ENCODE measurements at places on chromosomes 1 and 21. TPM values are rescaled to one million over a fixed set of nuclear protein-coding genes. Genes with fewer than 3 reads are reported as not detected.

ADAMTS5 gene
- not detected for total RNA-seq

PLA2G2F gene
- not detected for total RNA-seq

RYR2 gene
- 0.40 TPM for total RNA-seq

PRR9 gene
- total RNA-seq: 2.0 TPM

SCAMP3 gene
- 158 TPM for total RNA-seq

SELP gene
- not detected for total RNA-seq

MROH9 gene
- total RNA-seq: not detected

ADORA1 gene
- total RNA-seq: 6.2 TPM

AGPAT3 gene
- 60.2 TPM for total RNA-seq

CYP4A22 gene
- total RNA-seq: not detected

PTPRC gene
- total RNA-seq: 0.23 TPM

RNU1-4 gene
- under 0.01 TPM for total RNA-seq

STYXL2 gene
- 0.07 TPM for total RNA-seq

RGS5 gene
- total RNA-seq: 8.6 TPM

RXRG gene
- not detected for total RNA-seq

AUNIP gene
- 12.8 TPM for total RNA-seq

GCSAML gene
- not detected for total RNA-seq

LINGO4 gene
- total RNA-seq: not detected

LCE6A gene
- not detected for total RNA-seq

CACNA1E gene
- 0.03 TPM for total RNA-seq

TENT5C gene
- 1.7 TPM for total RNA-seq

DRAXIN gene
- total RNA-seq: 0.32 TPM

RGS8 gene
- total RNA-seq: 0.05 TPM

SPRR2F gene
- total RNA-seq: not detected

LCE1F gene
- not detected for total RNA-seq

SH2D5 gene
- 26.9 TPM for total RNA-seq

CRB1 gene
- total RNA-seq: not detected

Data from HT1080 (cell line).